Muscle of arm (tissue), 14 donors: ENCODE measurements at places on chromosomes 1 and 21. TPM values are rescaled to one million over a fixed set of nuclear protein-coding genes. Genes with fewer than 3 reads are reported as not detected.
A peak's percentile ranks its signal among the peaks of the same experiment; 100 is the strongest.

GRCh38 chr1:11057477-11057876 is 2.3 kb downstream of the SRM start:
- DNase-seq = no peak

DNA sequence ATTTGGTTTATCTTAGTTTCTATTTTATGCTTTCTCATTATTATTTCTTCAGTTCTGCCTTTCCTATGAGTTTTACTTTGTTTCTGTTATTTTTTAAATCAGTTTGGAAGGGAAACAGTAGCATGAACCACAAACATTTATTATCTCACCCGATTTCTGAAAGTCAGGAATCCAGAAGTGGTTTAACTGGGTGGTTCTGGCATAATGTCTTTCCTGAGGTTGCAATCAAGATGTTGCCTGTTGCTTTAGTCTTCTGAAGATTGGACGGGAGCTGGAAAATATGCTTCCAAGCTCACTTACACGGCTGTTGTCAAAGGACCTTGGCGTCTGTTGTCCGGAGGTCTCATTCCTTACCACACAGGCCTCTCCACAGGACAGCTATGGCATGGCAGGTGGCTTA is 50.4 kb downstream of the SNRPE start:
- no peak for DNase-seq

OR2M7 gene
- not detected for polyA plus RNA-seq

DNA sequence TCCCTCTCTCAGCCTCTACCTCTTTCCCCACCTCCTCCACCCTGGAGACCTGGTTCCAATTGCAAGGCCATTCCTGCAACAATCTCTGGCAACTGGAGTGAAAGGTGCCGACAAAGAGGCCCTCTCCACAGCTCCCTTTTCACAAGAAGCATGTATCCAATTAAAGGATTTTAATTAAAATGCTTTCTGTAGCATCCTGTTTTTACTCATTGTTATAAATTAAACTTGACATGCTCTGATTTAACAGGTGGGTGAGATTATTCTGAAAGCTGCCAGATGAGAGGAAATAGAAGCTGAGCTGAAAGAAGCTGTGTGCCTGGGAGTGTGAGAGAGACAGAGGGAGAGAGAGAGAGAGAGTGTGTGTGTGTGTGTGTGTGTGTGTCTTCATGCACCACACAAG is 160.5 kb downstream of the TBX15 start:
- DNase-seq = no peak

VASH2 gene
- 50.0 TPM for polyA plus RNA-seq

SYPL2 gene
- polyA plus RNA-seq = 200 TPM

DNA sequence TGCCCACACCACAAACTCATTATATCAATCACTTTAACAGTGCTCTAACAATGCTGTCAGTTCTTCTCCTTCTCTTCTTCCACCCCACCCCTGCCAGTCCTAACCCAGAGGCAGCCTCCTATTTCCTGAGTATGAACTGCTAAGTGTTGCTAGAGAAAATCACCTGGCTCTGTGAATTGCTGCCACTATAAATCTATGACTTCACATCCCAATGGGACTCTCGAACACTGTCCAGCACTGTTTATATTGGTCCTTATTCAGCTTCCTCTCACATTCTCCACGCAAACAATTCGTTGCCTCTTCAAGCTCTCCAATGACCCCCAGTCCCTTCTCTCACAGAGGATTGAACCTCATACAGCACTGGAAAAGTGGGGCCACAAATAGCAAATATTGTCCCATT is 27.0 kb upstream of the USH2A start:
- no peak for DNase-seq

GRCh38 chr1:48019714-48020315 is 22.6 kb upstream of the TRABD2B start:
- no peak for DNase-seq

PTPN22 gene
- polyA plus RNA-seq = 0.48 TPM

GUCA2A gene
- not detected for polyA plus RNA-seq

GRCh38 chr21:15894596-15894995 is 164.8 kb downstream of the USP25 start:
- no peak for DNase-seq

TDRD5 gene
- polyA plus RNA-seq = not detected

GRCh38 chr1:71488555-71489252 is 407.9 kb upstream of the ZRANB2 start:
- DNase-seq = no peak

GRCh38 chr1:248824301-248824700 is 1.4 kb downstream of the SH3BP5L start:
- DNase-seq = no peak

OR6K3 gene
- not detected for polyA plus RNA-seq

URB2 gene
- 6.8 TPM for polyA plus RNA-seq

FOXD2 gene
- 4.3 TPM for polyA plus RNA-seq

HUNK gene
- polyA plus RNA-seq = 5.9 TPM

GART gene
- polyA plus RNA-seq = 67.8 TPM

- DNase-seq = no peak
These were observed 120.3 kb downstream of the GALNT2 start for GRCh38 chr1:230187290-230187689.

VAMP4 gene
- polyA plus RNA-seq = 23.4 TPM

- no peak for DNase-seq
These were observed 259.6 kb upstream of the ST6GALNAC5 start for GRCh38 chr1:76607717-76608116.

DNA sequence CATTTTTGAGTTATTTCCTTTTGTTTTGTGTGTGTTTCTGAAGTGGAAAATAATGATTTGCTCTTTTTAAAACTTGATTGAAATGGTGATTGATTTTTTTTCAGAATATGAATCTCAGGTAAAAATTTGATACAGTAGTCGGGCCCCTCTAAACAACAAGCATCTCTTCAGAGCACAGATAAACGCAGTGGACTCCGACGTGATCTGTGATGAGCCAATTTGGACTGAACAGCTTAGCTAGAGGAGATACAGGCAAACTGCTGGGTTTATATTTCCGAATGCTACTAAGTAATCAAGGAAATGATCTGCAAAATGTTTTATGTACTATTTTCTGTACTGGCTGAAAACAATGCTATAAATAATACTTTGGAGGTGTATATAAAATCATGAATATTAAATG is 705.7 kb upstream of the RGS18 start:
- no peak for DNase-seq

WDR64 gene
- not detected for polyA plus RNA-seq

OR2T35 gene
- not detected for polyA plus RNA-seq

DNA sequence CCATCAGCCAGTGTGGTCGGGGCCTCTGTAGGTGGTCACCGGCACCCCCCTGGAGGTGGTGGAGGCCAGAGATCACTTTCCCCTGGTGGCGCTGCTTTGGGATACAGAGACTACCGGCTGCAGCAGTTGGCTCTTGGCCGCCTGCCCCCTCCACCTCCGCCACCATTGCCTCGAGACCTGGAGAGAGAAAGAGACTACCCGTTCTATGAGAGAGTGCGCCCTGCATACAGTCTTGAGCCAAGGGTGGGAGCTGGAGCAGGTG is 961 bp downstream of the RBM15 start:
- no peak for DNase-seq

GRCh38 chr1:211578640-211579439 is at the start of gene SLC30A1:
SLC30A1 (minus strand) TSS chr1:211579161; CDS start chr1:211578612, 549 bp downstream.
- DNase-seq = peak; percentile 99

DNA sequence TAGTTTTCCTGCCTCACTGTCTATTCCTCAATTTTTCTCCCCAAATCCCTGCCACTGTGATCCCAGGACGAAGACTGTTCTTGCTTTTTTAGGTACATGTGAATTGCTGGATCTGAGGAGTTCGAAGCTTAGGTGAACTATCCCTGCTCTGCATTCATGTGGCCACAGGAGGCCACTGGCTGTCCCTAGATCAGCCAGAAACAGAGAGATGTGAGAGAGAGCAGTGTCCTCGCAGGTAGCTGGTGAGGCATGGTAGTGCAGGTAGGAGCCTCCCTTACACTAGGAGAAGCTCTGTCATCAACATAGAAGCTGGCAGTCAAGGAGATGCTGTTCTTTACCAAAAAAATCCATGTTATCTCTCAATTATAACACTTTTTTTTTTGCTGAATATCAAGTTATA is 71.5 kb downstream of the USP24 start:
- DNase-seq = no peak

- no peak for DNase-seq
These were observed at the start of gene CHD5 for GRCh38 chr1:6180268-6180706. CHD5 (minus strand) TSS chr1:6180321; CDS start chr1:6180023, 298 bp downstream.

GRCh38 chr1:212328248-212328647 is 43.0 kb downstream of the PPP2R5A start:
- DNase-seq = no peak

CYP4Z1 gene
- polyA plus RNA-seq = 0.14 TPM

DNA sequence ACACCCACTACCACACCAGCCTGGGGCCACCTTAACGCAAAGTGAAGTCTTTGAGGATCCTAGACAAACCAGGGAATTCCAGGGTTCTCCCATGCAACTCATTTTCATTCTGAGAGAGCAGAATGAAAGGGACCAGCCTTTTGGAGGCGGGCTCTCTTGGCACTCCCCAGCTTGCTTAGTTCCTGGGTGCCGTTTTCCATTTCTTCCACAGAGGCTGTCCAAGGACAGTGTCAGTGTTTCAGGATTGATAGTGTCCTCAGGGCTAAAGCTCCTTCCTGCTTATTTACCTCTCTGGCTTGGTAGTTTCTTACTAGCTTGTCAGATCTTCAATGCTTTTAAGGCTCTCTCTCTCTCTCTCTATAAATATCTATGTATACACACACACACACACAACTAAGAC is 30.1 kb upstream of the GNG4 start:
- no peak for DNase-seq

DNA sequence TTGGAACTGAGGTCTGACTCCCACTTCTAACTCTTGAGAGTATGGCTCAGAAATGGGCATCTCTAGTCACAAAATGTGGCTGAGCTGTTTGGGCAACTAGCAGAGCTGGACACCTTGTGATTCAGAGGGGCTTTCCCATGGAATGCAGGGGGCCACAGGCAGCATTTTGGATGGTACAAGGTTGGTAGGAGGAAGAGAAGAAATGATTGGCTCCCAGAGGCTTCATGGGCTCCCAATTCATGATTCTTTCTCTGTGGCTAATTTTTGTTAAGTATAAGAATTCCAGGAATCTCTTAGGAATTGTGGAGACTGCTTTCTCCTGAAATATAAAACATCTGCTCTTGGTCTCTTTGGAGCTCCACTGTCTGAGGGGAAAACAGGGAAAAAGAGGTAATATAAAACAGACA is 49.7 kb downstream of the PBX1 start:
- no peak for DNase-seq

DNA sequence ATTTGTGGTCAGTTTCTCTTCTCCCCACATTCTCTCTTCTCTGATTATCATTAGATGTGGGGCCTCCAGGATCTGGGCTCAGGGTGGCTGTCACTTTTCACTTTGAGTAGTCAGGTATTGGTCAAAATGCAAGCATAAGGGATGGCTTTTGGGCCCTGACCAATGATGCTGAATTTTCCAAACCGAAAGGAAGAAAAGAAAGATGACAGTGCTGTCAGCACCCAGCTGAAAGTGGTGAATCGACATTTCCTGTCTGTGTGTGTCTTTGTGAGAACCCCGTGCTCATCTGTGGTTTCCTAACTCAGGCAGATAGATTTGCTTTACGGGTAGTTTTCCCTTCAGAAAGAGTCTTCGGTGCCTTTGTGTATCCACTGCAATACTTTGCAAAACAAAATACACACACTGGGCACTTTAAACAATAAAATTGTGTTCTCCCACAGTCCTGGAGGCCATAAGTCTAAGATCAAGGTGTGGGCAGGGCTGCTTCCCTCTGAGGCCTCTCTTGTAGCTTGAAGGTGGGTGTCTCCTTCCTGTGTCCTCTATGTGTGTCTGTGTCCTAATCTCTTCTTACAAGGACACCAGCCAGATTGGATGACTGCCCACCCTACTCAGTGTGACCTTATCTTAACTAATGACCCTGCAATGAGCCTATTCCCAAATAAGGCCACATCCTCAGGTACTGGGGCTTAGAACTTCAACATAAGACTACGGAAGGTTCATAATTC is 274.8 kb upstream of the AJAP1 start:
- DNase-seq = no peak

C1QTNF12 gene
- polyA plus RNA-seq = 2.1 TPM

DNA sequence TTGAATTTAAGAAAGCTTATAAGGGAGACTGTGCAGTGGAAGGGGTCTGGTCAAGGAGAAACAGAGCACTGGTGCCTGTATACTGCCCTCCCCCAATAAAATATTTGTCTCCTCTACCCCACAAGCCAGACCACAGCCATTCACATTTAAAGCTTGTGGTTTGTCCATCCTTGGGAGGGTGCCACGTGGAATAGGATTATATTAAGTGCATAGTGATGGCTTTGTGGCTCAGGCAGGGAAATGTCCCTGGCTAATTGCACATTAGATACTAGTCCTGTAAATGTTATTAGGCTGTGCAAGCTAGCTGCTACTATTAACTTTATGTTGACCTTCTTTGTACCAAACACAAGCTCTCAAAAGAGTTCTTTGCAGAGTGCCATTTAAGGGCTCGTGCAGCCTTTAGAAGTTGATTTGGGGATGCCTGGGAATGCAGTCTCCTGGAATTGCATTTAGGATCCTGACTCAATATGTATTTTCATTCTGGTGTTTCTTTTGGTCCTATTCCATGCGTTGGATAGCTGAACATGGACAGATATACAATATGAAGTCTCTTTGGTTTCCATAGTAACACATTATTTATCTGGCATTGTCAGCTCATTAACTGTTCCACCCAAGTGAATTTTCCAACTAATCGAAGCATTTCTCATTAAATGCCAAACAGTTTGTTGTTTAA is 210.6 kb downstream of the ROR1 start:
- DNase-seq = peak; percentile 73

DNA sequence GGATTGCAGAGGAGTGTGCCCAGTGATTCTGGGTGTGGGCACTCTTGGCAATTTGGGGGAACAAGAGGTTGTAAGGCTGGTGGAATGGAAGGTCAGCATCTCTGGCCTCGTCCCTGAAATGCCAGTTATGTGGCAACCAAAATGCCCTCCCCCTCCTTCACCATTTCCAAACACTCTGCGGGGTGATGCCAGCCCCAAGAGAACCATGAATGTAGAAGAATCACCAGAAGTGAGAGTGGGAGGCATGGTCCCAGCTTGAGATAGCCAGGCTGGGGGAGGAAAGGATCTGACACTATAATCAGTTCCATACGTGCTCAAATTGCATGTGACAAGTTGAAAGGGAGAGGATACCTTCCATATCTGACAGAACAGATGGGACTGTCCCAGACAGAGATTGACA is 88.7 kb upstream of the EDN2 start:
- DNase-seq = no peak

- no peak for DNase-seq
These were observed 122.0 kb downstream of the GLIS1 start for GRCh38 chr1:53616927-53617326.

GRCh38 chr1:179586107-179586823 is 5.4 kb upstream of the TDRD5 start:
- peak; percentile 43 for DNase-seq

- DNase-seq = no peak
These were observed 167.3 kb upstream of the KCNJ6 start for GRCh38 chr21:38083535-38083934.

- DNase-seq = no peak
These were observed 100.2 kb upstream of the GREM2 start for GRCh38 chr1:240712014-240712731.

SLC2A5 gene
- 4.9 TPM for polyA plus RNA-seq
